ENCODE measurements at places on chromosomes 7 and 10. TPM values are rescaled to one million over a fixed set of nuclear protein-coding genes. Genes with fewer than 3 reads are reported as not detected.

TBX20 gene
- not detected for total RNA-seq

GRCh38 chr7:99459087-99459486 lies 6.9 kb downstream of the ATP5MF start:
- ATAC-seq, result no peak

DNA sequence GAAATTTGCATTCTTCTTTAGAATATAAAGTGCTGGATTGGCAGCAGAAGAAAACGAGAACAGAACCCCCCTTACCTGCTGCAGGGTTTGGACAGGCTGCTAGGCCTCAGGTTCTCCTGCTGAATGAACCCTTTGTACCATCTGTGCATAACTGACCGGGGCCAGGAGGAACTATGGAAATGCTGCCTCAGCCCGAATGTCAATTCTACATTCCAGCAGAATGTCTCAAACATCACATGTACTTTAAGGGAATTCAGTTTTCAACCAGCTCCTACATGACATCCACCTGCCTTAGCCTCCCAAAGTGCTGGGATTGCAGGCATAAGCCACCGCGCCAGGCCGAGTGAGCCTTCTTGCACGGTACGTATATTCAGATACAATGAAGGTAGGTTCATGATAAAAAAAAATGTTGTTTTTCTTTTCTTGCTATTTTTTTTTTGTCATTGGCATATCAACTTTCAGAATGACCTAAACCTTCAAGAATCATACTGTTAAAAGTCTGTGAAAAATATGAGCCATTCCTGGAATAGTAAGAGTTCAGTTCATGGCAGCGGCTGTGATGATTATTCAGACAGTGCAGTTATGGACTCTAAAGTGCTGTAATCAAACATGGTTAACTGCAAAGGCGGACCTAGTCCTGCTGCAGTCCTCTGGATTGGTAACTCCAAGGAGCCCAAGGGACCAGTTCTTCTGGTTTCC lies 84.4 kb upstream of the TNS3 start:
- ATAC-seq, result no peak

SFTPA1 gene
- not detected for total RNA-seq

- ATAC-seq, result no peak
Observed at GRCh38 chr10:123269017-123269552, 114.9 kb downstream of the BUB3 start.

All from gastroesophageal sphincter (tissue), 4 donors.